Kidney epithelial cell (primary cell): ENCODE measurements at places on chromosomes 12 and 14.
A peak's percentile ranks its signal among the peaks of the same experiment; 100 is the strongest.

DNA sequence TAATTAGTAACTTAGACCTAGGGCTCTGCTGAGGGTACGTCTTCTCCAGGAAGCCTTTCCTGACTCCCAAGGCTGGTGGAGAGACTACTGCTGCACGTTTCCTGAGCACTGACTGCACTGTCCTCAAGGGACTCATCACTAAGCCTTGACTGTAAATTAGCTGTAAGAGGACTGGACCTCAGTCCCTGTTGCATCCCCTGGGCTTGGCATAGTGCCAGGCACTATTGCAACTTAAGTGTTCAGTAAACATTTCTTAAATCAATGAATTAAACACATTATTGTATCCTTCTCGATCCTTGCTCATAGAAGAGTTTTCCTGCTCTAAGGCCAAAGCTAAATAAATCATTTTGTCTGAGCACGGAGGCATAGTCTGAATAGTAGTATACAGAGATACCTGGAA, 31.9 kb upstream of the IFNG-AS1 start:
- DNase-seq = no peak

DNA sequence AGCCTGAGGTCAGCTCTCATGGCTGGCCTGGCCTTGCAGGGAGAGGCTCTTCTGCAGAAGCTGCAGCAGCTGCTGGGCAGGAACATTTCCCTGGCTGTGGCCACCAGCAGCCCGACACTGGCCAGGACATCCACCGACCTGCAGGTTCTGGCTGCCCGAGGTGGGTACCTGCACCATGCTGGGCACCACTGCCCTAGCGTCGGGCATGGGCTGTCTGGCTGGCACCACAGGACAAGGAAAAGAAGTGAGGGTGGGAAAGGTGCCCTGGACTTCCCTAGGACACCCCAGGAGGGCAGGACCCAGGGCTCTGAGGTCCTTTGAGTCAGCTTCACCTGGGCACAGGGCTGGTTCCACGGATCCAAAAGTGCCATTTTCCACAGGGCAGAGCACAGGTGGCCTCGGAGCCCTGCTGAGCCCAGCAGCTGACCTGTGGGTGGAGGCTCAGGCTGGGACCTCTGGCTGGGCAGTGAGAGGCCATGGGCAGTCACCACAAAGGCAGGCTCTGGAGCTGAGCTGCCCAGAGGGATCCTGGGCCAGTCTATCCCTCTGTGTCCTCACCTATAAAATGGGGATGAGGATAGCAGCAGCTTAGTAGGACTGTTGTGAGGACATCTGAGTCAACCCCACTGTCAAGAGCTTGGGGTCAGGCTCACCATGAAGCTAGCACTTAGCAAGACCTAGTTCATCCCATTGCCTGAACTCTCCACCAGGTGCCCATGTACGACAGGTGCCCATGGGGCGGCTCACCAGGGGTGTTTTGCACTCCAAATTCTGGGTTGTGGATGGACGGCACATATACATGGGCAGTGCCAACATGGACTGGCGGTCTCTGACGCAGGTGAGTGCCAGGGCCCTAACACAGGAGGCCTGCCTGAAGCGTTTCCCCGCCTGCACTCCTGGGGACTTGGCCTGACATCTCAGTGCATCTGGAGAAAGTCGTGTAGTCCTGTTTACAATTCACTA, 4.9 kb downstream of the PLD4 start:
- DNase-seq = no peak

DNA sequence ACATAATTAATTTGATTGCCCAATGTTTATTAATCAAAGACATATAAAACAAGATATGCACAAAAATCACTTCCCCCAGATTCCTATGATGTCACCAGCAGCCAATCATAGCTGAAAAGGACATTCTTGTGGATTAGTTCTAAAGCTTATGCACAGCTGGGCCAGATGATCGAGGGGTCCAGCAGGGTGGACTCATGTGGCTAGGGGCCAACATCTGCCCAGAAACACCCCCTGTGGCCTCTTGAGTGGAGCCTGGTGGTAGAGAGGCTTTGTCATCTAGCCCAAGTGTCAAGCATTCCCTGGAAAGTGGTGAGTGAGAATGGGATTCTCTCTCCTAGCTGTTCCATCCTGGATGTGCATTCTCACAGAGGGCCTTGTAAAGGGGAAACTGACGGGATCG, 590.0 kb downstream of the BCL11B start:
- DNase-seq = no peak

DNA sequence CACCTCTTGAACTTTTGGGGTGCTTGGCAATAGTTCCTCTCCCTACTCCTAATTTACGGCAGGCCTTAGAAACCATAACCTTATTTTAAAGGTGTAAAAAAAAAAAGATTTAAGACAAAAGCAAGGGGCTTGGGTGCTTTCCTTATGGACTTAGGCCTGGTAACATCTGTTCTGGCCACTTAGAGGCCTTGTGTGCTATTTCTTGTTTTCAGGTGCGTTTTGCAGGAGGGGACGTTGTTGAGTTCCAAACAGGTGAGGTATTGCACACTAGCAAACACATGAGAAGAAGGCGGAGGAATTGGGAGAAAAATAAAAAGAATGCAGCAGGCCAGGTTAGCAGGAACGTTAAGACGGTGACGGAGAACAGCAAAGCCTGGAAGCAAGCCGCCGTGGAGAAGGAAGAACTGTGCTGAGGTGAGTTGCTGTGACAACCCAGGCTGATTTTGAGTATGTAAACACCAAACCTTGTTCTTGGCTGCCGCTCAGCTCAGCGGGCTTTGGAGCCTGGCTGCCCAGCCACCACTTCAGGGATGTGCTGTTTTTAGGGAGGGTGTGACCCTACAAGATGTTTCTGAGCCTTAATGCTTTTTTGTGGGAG, 17.3 kb downstream of the EMG1 start:
- no peak for DNase-seq

- no peak for DNase-seq
Measured at GRCh38 chr14:59510966-59511365, 26.6 kb downstream of the JKAMP start.

DNA sequence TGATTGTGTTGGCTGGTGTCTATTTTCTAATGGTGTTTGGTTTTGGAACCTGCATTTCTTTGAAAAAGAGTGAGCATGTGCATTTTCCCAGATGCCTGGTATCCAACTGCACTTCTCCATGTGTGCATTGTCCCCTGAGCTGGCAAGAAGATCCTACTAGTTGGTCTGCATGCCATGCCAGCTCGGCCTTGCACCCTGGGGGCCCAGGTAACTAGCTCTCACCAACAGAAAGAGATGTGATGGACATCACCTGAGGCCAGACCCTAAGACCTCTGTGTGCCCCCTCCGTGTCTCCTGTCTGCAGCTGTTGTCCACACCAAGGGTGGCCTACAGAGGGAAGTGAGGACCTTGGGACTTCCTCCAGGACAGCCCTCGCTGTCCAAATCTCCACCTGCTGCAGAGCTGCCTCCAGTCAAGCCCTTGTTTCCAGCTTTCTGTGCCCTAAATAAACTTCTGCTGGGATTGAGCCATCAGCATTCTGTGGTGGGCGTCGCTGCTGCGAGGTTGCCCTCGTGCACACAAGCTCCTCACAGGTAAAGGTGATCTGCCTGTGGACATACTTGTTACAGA, 30.1 kb upstream of the GPR132 start:
- no peak for DNase-seq

DNA sequence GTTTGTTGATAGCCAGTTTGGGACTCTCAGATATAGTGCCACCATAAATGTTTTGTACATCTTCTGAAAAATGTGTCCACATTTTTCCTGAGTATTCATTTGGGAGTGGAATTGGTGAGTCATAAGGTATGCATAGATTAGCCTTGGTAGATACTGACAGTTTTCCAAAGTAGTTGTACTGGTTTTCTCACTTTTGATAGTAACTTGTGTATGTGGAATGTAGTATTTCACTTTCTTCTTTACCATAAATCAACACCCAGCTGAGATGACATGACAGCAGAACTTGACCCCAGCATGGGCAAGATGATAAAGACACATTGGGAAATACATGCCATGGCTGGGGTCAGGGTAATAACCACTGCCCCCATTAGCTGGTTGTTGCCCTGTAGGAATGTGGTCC, 5.4 kb downstream of the FBXW8 start:
- no peak for DNase-seq

DNA sequence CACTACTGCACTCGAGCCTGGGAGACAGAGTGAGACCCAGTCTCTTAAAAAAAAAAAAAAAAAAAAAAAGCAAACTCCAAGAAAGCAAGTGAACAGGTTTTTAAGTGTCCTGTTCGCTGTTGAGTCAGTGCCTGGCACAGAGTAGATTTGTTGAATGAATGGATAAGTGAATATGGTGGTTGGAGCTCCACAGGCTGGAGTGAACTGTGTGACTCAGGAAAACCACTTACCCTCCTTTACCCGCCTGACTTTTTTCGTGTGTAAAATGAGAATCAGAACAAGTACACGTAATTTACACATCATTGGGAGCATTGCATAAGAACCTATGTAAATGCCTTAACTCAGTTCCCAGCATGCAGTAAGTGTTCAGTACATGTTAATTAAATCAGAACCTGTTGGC, 24.0 kb upstream of the ESRRB start:
- no peak for DNase-seq

GRCh38 chr12:110074089-110074488, 25.8 kb upstream of the C12orf76 start:
- DNase-seq = no peak

- DNase-seq = no peak
Measured at GRCh38 chr12:64691227-64691794, 67.9 kb downstream of the GNS start.

- no peak for DNase-seq
Measured at GRCh38 chr12:104115587-104115975, 22.4 kb downstream of the NFYB start.

DNA sequence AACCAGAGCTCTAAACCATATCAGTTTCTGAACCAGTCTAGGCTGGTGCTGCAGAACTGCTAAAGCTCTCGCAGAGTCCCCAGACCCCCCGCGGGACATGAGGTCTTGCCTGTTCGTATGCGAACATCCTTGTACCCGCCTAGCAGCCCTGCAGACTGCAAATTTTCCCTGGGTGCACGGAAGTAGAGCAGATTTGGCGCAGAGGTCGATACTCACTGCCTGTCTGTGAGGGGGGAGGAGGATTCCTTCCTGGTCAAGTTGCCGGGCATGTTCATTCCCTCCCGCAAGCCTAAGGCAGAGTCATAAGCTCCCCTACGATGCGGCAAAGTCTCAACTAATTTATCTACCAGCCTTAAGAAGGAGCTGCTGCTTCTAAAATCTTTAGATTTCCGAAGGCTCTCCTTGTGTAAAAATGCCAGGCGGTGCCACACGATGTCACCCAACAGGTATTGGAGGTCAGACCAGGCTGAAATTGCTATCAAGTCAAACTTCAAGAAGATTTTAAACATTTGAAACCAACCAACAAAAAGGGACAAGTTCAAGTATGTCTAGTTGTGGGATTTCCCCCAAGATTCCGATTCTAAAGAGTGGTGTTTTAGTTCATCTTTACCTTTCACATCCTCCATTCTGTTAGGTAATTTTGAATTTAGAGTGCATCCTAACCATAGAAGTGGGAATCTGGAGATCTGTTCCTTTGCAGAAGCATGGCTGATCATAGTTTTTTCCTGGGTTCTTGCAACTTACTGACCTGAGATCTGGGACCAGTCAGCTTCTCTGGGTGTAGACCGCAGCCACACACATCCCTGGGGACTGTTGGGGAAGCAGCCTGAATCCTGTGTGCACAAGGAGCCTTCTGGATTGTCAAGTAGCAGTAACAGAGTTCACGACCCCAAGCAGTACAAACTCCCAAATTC, 1.6 kb upstream of the PAX9 start:
- no peak for DNase-seq

GRCh38 chr12:23099604-23100003, 474.6 kb downstream of the ETNK1 start:
- DNase-seq = no peak

- DNase-seq = no peak
Measured at GRCh38 chr12:53726341-53726740, 911 bp downstream of the CALCOCO1 start.

- DNase-seq = peak; percentile 89
Measured at GRCh38 chr12:54411391-54412241, 7.5 kb downstream of the ITGA5 start.

- no peak for DNase-seq
Measured at GRCh38 chr12:96881608-96882007, 25.4 kb upstream of the NEDD1 start.

DNA sequence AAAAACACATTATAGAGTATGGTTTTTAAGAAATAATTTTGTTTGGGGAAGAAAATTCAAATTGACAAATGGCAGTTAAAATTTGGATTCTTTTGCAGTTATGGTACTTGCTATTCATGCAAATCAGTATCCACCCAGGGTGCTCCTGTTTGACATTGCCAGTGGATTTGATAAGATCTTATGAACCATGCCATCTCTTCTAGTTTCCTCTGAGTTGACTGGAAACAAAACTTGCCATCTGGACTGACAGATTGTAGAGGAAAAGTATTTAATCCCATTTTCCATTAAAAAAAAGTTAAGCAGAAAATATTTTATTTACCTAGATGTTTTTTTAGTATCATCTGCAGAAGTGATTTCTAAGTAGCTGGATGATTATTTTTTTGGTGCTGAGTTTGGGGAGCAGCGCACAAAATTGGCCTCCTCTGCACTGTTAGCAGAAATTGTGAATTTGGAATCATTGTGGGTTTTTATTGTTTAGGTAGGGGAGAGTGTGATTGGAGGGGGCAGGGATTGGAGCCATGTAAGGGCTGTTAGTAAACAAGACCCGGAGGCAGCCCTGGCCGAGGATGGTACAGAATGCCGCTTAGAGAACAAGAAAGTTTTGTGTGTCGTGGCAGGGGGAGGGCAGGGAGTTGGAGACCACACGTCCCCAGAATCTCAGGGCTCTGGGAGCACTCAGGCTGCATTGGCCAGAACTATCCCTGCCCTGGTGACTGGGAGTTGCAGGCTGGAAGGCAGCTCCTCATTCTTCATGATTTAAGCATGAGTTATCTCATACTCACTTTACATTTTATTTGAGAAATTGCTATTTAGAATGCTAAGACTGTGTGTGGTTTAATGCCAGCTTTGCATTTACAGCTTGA, 56.6 kb downstream of the WDR20 start:
- no peak for DNase-seq

- no peak for DNase-seq
Measured at GRCh38 chr12:101490286-101490920, 15.3 kb downstream of the SPIC start.

GRCh38 chr12:47649381-47649780, 56.4 kb downstream of the RPAP3 start:
- no peak for DNase-seq

GRCh38 chr12:91009319-91009950, 4.7 kb upstream of the EPYC start:
- DNase-seq = peak; percentile 58

GRCh38 chr14:77882636-77883035, 82.7 kb downstream of the ADCK1 start:
- DNase-seq = no peak

GRCh38 chr14:98170575-98170974, 1101.4 kb downstream of the BCL11B start:
- no peak for DNase-seq

GRCh38 chr12:50402264-50403000, 1.7 kb downstream of the LARP4 start:
- no peak for DNase-seq

DNA sequence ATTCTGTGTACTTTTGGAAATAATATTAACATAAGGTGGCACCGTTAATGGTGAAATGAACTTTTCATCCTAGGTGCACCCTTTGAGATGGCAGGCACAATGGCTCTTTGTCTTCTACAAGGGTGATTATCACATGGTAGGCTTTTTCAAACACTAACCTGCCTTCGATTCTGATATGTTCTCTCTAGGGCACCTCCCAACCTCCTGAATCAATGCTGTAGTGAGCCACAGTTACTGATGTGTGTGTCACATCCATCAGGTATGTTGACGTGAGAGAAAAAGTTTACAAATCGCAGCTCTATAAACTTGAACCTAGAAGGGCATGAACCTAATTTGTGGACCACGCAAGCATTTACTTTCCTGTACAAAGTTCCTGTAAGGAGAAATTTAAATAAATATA, 25.4 kb downstream of the PDE3A start:
- DNase-seq = no peak
